ENCODE measurements at places on chromosomes 3 and 15.

- DNase-seq = no peak
Measured at GRCh38 chr3:115398506-115398905, 224.8 kb upstream of the GAP43 start.

- DNase-seq = no peak
Measured at GRCh38 chr3:176469694-176470205, 727.5 kb downstream of the TBL1XR1 start.

DNA sequence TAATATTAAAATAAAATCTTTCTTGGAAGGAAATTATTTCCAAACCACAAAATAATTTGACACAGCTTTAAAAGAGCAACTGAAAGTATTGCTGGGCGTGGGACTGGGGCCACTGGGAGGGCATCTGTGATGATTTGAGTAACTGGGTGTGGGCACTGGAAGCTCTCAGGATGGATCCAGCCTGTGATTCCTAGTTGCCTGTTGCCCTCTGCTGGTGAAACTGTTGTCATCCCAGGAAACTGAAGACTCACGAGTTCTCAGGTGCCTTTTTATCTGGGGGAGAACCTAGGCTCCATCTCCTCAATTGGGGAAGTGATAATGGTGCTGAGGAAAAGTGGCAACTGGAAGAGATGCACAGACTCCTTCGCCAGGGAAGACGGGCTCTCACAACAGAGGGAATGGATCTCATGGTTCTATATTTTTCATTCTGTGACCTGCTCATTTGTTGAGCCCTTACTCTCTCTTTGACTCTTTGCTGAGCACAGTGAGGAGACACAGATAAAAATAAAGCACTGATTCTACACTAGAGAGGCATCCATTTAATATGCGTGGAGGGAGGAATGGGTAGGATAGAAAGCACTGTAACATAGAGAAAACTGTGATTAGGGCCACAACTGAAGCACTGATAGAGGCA lies 61.6 kb downstream of the TPRG1 start:
- DNase-seq = peak; percentile 70

DNA sequence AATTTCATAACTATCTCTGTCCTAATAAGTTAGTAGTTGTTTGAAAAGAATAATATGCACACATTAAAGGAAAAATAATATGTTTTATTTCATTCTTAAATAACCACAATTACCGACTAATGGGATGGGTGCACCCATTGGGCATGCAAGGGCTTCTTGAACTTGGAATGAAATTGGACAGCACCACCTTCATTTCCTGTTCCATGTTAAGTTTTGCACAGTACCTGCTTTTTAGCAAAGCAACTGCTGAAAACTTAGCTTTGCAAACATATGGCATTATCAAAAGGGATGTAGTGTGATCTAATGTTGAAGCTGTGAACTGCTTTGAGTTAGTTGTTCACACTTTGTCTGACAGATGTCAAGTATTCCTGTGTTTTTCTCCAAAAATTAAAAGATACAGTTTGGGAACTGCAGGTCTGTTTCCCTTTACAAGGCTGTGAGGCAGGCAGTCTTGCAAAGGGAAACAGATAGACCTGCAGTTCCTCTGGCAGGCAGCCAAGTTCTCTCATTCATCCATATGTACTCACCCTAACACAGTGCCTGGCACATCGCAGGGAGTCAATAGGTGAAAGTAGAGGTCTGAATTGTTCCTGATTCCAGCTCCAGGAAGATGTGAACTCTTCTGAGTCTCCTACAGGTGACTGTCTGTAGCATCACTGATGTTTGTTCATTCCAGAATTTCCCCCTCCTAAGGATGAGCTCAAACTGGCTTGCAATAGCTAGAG lies 64.3 kb upstream of the GOLGA8B start:
- no peak for DNase-seq

DNA sequence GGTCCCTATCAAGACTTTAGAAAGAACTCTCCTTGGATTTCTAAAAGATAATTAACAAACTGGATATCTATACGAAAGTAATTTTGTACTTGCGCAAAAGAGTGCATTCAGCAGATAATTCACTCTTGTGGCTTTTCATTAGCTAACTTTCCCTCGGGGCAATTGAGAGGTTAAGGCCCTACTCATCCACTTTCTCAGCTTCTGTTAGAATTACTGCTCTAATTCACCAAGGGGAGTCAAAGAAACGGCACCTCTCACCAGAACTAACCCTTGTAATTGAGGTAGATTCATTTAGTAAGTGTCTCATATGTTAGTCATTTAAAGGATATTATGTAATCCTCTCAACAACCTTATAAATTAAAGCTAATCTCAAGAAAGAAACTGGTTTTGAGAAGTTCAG lies 22.5 kb upstream of the MB21D2 start:
- no peak for DNase-seq

GRCh38 chr3:24062916-24063315 lies 117.8 kb downstream of the NR1D2 start:
- DNase-seq = no peak

DNA sequence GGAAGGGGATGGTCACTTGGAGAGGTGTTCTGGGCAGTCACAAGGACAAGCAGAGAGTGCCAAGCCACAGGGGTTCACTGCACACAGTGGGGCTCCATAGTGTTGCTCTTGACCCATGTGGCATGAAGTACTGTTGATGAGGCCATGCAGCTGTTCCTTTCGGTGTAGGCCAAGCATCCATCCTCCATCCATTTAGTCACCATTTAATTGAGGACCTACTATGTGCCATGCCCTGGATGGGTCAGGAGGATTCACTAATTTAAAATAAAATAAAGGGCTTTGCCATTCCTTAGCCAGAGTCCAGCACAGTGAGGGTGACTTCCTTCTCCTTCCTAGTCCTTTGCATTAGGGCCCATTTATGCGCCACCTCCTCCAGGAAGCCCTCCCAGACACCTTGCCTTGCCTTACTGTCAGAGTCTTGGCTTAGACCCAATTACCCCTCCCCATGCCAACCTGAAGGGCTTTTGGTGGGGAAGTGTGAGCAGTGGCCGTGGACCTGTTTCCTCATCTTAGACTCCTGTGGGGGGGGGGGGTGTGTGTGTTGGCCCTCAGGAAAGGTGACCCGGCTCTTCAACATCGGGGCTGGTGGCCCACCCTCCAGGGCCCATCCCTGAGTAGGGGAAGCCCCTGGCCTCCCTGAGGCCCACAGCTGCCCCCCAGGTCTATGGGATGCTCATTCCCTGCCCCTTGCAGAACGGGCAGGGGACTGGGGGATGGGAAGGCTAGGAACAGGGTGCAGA lies 25.6 kb downstream of the PSTPIP1 start:
- no peak for DNase-seq

DNA sequence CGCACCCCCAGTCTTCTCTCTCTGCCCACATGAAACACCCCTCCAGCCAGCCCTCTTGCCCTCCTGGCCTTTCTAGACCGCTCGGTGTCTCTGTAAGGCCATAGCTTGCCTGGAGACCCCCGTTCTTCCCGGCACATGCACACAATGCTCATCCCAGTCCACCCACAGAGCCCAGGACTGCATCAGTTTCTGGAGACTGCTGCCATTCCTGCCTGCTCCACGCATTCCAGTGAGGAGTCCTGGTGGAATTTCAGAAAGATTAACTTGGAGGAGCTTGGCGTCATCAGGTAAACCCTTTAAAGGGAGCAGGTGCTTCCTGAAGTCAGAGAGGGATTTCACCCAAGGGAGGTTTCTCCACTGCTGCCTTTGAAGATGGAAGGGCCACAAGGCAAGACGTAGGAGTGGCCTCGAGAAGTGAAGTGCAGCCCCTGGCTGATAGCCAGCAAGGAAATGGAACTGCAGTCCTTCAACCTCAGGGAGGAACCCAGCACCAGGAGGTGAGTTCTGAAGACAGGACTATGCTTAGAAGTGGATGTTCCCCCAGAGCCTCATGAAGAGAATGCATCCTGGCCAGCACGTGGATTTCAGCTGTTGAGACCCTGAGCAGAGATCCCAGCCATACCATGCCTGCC lies 19.2 kb downstream of the SLC41A3 start:
- DNase-seq = no peak

DNA sequence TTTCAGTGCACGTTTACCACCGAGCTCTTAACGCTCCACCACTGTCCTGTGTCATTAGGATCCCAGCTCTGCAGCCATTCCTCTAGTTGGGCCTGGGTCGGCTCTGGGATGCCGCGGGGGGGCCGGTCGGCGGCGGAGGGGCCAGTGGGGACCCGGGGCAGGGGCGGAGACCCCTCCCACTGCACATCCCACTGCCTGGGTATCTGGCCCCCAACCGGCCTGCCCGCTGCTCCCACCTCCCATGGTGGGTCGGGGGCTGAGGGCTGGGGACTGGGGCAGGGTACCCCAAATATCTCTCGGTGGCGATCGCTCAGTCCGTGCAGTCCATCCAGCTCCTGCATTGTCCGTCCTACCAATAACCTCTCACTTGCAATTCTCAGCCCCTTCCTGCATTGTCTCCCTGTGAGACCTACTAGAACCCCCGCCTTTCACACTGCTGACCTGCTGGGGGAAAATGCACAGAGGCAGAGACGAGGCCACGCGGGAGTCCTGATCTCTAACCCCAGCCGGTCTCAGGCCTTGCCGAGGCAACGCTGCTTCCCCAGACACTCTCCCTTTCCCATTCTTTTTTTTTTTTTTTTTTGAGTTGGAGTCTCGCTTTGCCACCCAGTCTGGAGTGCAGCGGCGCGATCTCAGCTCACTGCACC lies 24.0 kb upstream of the MUC20 start:
- no peak for DNase-seq

DNA sequence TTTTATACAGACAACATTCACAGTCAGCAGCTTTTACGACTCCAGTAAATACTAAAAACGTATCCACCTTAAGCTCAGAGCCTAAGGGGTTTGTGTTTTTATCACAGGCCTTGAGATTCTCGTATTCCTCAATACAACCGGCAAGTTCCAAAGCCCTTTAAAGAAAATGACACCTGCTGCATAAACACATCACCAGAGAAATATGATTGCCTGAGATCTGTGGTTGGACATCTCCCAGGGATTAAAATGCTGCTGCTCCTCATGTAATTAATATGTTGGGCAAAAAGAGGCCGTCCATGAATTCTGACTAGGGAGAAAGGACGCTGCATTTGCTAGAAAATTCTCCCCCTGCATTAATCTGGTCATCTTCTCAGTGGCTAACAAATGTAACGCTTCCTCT lies 544.8 kb downstream of the MAGI1 start:
- DNase-seq = no peak

GRCh38 chr15:99305761-99306505 lies 54.7 kb downstream of the LRRC28 start:
- DNase-seq = peak; percentile 87

- DNase-seq = no peak
Measured at GRCh38 chr3:66532160-66532587, 31.4 kb upstream of the LRIG1 start.

GRCh38 chr3:9717563-9717962 lies 13.9 kb downstream of the CPNE9 start:
- no peak for DNase-seq

DNA sequence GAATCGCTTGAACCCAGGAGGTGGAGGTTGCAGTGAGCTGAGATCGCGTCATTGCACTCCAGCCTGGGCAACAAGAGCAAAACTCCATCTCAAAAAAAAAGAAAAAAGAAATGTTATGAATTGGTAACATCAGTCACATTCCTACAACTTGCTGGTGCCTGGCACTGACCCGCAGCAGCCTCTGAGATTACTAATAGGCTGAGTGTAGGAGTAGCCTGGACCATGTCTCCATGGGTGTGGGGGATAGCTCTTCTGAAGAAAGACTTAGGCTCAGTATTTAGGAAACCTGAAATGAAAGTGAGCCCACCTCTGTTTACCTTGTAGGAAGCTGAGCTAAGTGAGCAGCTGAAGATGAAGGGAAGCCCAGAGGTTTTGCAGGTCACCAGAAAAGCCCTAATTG lies 148.3 kb downstream of the LRRC28 start:
- no peak for DNase-seq

- DNase-seq = peak; percentile 50
Measured at GRCh38 chr3:123788710-123789109, 95.4 kb downstream of the MYLK start.

GRCh38 chr3:162492446-162493081 lies 996.0 kb downstream of the OTOL1 start:
- DNase-seq = peak; percentile 91

DNA sequence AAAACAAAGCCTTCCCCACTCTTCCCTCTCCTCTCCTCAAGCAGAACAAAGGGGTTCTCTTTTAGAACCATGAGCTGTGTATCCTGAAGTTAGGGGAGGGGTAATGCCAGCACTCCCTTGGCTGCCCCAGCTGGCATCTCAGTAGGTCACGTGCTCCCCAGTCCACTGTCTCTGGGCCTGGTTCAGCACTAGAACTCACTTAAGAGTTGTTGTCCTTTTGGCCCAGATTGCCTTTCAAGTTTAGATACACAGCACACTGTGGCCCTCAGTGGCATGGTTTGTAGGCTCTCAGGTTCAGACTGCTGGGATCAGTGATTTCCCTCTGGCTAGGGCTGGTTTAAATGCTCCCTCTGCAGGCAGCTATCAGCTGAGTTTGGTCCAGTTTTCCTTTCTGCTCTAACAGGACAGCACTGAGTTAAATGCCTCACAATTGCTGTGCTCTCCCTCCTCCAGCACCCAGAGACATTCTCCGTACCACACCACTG lies 188.4 kb upstream of the ST8SIA2 start:
- peak; percentile 2 for DNase-seq

DNA sequence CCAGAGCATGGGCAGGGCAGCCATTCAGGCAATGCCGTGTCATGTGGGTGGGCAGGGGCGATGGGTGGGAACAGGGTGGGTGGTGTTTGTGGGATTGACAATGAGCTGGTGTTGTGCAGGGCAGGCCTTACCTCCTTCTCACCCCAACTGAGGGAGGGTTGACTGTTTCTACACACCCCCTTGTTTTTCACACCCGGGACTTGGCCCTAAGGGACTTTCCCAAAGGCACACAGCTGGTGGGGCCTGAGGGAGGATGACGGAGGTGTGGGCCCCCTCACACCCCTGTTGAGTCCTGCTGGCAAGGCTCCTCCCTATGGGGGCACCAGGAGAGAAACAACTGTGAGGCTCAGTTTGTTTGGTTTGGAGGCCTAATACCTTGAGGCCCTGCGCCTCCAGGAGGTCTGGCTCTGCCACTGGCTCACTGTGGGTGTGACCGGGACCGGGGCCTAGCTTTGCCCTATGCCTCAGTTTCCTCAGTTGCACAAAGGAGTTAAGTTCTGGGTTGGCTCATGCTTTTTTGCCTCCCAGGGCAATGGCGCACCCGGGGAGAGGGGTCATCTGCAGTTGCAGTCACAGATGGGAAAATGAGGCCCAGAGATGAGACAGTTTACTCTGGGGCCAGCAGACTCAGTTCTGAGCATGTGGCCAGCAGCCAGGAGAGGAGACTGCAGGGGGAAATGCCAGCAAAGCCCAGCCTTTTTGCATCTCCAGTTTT lies 5.1 kb upstream of the DNAH1 start:
- no peak for DNase-seq
